Thymus (tissue), 14 donors: ENCODE measurements at places on chromosomes 2 and 18. TPM values are rescaled to one million over a fixed set of nuclear protein-coding genes. Genes with fewer than 3 reads are reported as not detected.

Gene LIMS4
- total RNA-seq: 0.71 TPM

GRCh38 chr18:21242780-21243401 is 859 bp downstream of the GREB1L start:
- no peak for DNase-seq

DNA sequence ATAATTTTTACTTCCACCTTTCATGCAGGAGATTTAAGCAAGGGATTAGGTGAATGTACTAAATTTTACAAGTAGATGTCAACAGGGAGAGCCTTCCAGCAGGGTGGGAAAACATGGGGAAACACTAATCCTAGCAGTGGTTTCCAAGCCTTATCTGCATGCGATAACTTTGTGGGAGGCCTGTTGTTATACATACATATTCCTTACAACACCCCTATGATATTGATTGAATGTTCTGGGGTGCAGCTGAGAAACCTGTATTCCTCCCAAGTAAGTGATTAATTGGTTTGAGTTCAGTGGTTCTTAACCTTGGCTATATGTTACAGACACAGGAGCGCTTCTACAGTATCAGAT is 65.9 kb downstream of the COL4A4 start:
- DNase-seq: no peak

Gene PLEKHA3
- total RNA-seq: 8.4 TPM

Gene TET3
- 4.5 TPM for total RNA-seq

DNA sequence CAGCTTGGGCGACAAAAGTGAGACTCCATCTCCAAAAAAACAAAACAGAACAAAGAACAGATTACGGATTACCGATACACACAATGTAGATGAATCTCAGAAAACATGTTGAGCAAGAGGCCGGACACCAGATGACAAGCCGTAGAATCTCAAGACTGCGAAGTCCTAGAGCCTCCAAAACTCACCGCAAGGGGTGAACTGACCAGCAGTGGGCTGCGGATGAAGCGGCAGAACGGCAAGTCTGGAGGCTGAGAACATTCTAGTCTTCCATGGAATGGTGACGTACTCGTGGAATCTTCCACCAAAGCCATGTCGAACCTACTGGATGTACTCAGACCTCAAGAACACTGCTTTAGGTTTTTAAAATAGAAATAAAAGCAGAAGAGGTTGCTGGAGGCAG is 198.8 kb downstream of the NDUFA10 start:
- no peak for DNase-seq
